ENCODE measurements at places on chromosomes 4 and X. TPM values are rescaled to one million over a fixed set of nuclear protein-coding genes. Genes with fewer than 3 reads are reported as not detected.

The APEX2 gene
- total RNA-seq = 5.1 TPM

The AFM gene
- not detected for total RNA-seq

The PHKA1 gene
- 10.3 TPM for total RNA-seq

The RASL11B gene
- not detected for total RNA-seq

The PABPC1L2A gene
- not detected for total RNA-seq

The LEF1 gene
- 0.22 TPM for total RNA-seq

The EVC gene
- 16.6 TPM for total RNA-seq

The DMRTC1 gene
- total RNA-seq = not detected

The TBX22 gene
- not detected for total RNA-seq

The NDST3 gene
- 2.1 TPM for total RNA-seq

The DDIT4L gene
- total RNA-seq = 2.8 TPM

The SMIM31 gene
- total RNA-seq = not detected

The ZAR1 gene
- not detected for total RNA-seq

The FOXP3 gene
- under 0.01 TPM for total RNA-seq

The MAGED4 gene
- 30.3 TPM for total RNA-seq

The F11 gene
- not detected for total RNA-seq

The FAM149A gene
- total RNA-seq = 0.09 TPM

The AFF2 gene
- 0.09 TPM for total RNA-seq

The HPSE gene
- total RNA-seq = 16.3 TPM

The CLCN4 gene
- total RNA-seq = 4.9 TPM

The ANXA3 gene
- total RNA-seq = 4.5 TPM

The ZNF185 gene
- total RNA-seq = 7.7 TPM

The PRRG3 gene
- not detected for total RNA-seq

The PNCK gene
- total RNA-seq = not detected

The ARHGEF38 gene
- not detected for total RNA-seq

The RHOXF2 gene
- total RNA-seq = not detected

The EMCN gene
- total RNA-seq = 82.2 TPM

The CENPI gene
- total RNA-seq = 4.6 TPM

The IL3RA gene
- total RNA-seq = 9.0 TPM

The GATA1 gene
- not detected for total RNA-seq

The ZNF630 gene
- 1.4 TPM for total RNA-seq

The ENPEP gene
- 0.17 TPM for total RNA-seq

The OPRPN gene
- total RNA-seq = not detected

The PDGFC gene
- total RNA-seq = 21.5 TPM

The HS6ST2 gene
- not detected for total RNA-seq

The SYP gene
- 0.17 TPM for total RNA-seq

The FRMD7 gene
- not detected for total RNA-seq
